Germinal center (tissue), 1 donor: ENCODE measurements at places on chromosomes 4 and X.

- DNase-seq: no peak
Measured at GRCh38 chrX:107676559-107677378, 48.5 kb downstream of the PRPS1 start.

DNA sequence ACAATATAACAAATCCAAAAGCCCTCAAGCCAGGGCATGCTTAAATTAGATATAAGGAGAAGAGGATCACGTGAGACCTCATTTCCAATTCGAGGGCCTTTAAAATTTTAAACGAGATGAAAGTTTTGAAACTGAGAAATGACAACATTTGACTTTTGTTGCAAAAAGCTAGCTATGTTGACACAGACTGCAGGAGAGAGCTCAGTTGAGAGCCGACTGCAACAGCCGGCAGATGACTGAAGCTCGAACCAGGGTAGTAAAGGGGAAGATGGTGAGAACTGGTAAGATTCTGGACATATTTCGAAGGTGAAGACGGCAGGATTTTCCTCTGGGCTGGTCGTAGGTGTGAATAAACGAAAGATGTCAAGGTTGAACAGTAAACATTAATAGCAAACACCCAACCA is 773 bp downstream of the PRMT9 start:
- peak; percentile 13 for DNase-seq

- no peak for DNase-seq
Measured at GRCh38 chrX:34918091-34918736, 24.4 kb upstream of the FAM47B start.

DNA sequence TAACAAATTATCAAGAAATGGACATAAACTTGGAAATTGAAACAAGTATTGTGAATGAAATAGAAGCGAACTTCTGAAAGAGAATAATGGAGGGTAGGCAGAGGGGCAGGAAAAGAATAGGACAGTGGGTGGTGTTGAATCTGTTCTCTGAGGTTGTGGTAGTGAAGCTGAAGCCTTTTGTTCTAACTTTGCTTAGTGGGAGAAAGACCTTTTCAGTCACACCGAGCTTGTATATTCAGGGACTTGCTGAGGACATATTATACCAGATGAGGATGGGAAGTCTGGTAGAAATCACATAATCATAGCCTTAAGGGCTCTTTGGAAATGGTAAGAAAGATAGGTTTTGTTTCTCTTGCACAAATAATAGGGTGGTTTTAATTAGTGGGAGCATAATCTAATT is 115.4 kb upstream of the NDST4 start:
- DNase-seq: no peak
